ENCODE measurements at places on chromosomes 13 and 19. TPM values are rescaled to one million over a fixed set of nuclear protein-coding genes. Genes with fewer than 3 reads are reported as not detected.
A peak's percentile ranks its signal among the peaks of the same experiment; 100 is the strongest.

The PRRG2 gene
- total RNA-seq = 0.39 TPM

The IRS2 gene
- total RNA-seq = 60.9 TPM

The PSG2 gene
- total RNA-seq = not detected

The ZNF155 gene
- 5.1 TPM for total RNA-seq

The ZIC2 gene
- total RNA-seq = not detected

The KCNK6 gene
- 2.5 TPM for total RNA-seq

The GGN gene
- not detected for total RNA-seq

DNA sequence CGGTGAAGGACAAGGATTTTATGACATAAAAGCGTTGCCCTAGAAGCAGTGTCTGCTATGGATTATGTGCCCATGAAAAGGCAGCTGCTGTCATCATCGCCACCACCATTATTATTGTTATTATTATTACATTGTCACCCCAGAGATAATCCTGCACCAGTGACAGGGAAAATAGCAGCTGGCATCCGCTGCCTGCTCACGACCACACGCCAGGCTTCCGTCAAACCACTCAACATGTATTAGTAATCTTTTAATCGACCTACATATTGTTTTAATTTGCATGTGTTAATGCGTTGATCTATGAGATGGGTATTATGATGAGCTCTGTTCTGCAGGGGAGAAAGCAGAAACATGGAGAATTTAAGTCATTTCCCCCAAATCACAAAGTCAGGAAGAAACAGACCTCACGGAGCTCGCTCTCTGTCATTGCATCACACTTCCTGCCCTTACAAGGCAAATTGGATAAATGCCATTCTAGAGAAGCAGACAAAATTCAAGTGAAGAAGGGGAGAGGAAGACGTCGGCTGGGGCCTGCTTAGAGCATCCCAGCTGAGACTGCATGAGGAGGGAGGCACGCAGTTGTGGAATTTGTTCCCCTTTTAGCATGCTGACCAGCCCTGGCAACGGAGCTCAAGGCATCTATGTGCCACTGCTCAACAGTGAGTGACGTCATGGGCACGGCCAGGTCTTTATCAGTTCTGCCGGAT is at the start of gene FFAR3:
FFAR3 (plus strand) TSS at position 594 of the 707 bp plus-strand sequence. CDS start 431 bp downstream, outside the sequence.
- no peak for DNase-seq

DNA sequence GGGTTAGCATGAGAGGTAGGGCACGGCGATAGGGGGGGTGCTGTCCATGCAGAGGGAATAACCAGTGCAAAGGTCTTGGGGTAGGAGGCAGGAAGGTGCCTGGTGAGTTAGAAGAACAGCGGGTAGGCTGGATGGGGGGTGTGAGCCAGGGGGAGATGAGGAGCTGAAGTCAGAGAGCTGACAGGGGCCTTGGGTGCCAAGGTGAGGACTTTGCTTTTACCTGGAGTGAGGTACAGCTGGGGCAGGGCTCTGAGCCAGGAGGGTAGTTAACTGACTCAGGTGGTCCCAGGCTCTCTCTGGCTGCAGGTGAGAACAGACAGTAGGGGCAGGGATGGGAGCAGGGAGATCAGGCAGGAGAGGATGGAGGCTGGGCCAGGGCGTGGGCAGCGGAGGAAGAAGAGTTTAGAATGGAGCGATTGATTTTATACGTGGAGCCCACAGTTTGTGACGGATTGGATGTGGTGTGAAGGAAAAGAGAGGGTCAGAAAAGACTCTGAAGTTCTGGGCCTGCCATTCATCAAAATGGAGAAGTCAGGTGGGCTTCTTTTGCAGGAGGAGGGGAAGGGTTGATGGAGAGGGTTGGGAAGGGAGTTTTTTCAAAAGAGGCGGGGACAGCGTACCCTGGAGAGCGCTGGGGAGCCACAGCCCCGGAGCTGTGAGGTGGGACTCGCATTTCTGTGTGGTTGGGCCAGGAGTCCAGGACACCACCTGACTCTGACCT is 1.2 kb upstream of the GRAMD1A start:
- no peak for DNase-seq

GRCh38 chr13:38417727-38418126 is 68.1 kb downstream of the UFM1 start:
- peak; percentile 3 for DNase-seq

DNA sequence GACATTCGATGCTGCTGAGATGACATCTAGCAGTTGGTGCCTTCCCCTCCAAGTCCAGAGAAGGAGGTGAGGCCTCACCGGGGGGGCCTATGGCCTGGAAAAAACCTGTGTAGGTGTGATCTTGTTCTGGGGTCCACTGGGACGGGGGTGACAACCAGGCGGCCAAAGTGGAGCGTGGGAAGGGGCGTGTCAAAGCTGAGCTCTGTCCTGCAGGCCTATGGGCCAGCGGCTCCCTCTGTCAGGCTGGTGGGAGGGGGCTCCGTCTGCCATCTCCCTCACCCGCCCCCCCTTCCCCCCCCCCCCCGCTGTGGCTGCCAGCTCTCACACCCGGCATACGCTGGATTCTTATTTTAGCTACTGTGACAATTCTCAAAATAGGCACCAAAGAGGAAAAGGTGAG is 56.7 kb upstream of the UQCRFS1 start:
- DNase-seq = no peak

DNA sequence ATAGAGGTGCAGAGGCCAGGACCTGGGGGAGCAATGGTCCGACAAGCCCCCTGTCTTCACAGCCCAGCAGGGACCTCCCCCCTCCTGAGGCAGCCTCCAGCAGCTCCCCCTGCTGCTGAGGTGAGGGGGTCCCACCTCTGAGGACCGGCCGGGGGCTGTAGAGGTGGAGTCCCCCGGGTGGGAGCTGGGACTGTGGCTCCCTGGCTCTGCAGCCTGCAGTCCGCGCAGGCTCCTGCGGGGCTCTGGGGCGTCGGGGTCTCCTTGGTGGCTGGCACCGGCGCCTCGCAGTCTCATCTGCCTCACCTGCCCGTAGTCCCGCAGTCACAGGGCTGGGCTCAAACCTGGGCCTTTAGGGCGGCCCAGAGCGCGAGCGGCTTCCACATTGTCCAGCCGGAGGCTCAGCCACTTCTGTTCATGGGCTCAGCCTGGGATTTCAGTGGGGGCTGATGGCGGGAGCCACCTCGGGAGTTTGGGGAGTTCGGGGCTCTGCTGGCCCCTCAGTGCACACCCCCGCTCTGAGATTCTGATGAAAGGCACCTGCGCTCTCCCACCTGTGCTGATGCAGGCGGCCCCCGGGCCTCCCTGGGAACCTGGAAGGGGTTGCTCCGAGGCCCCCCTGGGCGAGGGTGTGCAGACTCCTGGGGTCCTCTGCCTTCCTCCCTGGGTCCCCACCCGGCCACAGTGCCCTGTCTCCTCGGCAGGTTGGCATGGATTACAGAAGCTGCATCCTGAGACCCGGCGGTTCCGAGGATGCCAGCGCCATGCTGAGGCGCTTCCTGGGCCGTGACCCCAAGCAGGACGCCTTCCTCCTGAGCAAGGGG is 7.0 kb upstream of the ZNF554 start:
- no peak for DNase-seq

- DNase-seq = no peak
These were observed 50.2 kb downstream of the LRCH1 start for GRCh38 chr13:46603165-46603603.

- DNase-seq = no peak
These were observed 18.8 kb downstream of the HPN start for GRCh38 chr19:35060160-35060855.

- DNase-seq = no peak
These were observed 8.2 kb downstream of the TMEM59L start for GRCh38 chr19:18620902-18621301.

GRCh38 chr19:3949997-3950859 is 17.4 kb downstream of the NMRK2 start:
- no peak for DNase-seq

DNA sequence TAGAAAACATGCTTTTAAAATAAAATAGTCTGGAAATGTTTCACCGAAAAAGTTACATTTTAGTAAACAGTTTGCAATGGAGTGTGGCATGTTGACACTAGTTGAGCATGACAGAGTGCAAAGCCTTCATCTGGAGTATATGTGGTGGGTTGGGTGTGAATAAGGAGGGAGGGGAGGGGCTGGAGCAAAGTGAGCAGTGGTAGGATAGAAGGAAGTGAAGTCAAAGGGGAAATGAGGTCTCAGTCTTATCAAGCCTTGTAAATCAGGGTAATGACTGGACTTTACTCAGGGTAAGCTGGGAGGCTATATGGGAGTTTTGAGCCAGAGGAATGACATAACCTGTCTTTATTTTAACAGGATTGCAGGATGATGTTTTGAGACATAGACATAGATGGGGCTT is 222.8 kb downstream of the PCDH20 start:
- no peak for DNase-seq

DNA sequence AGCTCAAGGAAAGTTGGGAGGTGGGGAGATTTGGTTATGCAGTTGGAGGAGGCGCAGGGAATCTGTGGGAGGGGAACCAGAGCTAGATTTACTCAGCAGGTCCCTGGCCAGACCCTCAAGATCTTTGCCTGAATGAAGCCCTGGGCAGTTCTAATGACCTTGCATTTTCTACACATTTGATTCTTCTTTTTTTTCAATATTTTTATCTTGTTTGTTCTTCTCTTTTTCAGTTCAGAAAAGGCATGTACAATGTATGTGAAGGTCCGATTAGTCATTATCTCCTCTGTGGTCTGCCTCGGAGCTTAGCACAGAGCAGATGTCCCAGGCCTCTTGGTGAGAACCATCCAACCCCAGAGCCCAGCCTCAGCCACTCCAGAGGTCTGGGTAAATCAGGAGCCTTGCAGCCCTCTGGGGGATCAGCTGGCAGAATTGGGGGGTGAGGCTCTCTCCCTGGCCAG is 24.2 kb downstream of the SERP2 start:
- DNase-seq = no peak

DNA sequence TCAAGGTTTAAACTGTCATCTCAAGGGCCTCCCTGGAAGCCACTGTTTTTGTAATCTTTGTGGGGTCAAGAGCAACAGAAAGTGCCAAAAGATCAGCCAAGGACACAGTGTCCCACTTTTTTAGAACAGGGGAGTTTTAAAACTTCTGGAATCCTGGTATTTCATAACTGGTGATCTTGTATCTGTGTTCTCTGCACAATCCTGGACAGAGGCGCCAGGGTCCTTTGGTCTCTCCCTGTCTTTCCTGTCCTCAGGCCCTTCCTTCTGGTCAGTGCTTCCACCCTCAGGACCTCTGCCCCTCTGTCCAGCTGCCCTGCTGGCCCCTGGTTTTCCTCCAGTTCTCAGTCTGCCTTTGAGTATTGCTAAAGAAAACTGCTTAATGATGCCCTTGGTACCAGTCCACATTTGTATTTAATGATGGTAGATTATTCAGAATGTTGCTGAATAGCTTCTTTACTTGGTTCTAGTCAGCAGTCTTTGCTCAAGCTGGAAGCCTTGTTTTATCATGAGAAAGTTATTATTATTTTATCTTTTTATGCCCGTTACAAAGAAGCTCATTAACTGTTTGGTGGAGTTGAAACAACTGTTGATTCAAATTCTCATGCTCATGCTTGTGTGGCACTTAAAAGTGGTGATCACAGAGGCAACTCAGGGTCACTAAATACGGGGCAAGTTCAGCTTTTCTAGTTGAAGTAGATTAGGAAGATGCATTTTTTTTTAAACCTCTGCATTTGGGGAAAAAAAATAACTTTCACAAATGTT is 47.5 kb downstream of the WASF3 start:
- DNase-seq = no peak

DNA sequence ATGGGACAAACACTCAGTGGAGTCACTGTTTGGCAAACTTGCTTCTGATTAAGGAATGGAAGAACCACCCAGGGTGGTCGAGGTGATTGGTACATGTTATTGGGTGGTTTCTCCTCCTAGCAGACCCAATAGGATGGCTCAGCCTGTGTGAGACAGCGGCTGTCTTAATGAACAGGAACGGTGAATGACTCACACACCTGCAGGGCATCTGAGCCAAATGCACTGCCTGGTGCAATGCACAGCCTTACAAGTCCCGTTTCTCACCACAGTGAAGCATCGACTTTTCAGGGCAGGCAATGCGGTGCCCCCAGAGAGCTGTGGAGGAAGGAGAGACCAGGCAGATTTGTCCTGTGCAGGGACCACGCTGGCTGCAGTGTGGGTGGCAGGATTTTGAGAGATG is 238.5 kb downstream of the FGF9 start:
- no peak for DNase-seq

DNA sequence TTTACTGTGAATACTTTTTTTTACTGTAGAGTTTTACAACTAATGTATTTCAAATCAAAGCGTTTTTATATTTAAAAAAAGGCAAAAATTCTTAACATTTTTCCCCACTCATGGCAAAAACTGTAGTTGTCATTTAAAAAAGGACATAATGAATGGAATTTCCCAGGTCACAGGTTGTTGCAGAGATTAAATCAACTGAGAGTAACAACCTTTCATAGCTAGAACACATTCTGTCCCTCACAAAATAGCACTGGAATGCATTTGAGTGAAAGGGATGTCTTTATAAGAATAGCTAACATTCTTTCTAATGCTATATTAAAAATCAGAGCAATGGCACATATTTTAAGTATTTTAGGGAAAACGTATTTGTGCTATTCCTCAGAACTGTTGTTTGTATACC is 1393.3 kb upstream of the ATXN8OS start:
- no peak for DNase-seq

GRCh38 chr19:15266683-15267082 is 34.4 kb upstream of the EPHX3 start:
- no peak for DNase-seq

- DNase-seq = peak; percentile 83
These were observed 27.7 kb downstream of the MEIS3 start for GRCh38 chr19:47391510-47392223.

GRCh38 chr13:34647379-34648150 is 294.5 kb upstream of the NBEA start:
- no peak for DNase-seq

DNA sequence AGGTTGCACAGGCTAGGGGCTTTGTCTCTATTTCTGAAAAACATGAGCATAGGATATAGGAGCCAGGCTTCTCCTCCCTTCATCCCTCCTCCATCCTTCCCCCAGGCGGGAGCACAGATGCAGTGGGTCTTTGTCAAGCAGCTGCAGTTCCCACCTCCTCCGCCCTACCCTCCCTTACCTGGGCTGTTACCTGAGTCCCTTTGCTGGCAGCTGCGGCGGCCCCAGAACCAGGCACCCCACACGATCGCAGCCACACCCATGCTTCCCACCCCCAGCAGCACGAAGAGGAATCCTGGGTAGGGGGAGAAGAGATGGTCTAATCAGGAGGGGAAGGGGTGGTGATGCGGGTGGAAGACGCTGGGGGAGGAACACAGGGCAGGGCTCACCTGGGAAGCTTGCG is 7.8 kb downstream of the TMIGD2 start:
- no peak for DNase-seq

DNA sequence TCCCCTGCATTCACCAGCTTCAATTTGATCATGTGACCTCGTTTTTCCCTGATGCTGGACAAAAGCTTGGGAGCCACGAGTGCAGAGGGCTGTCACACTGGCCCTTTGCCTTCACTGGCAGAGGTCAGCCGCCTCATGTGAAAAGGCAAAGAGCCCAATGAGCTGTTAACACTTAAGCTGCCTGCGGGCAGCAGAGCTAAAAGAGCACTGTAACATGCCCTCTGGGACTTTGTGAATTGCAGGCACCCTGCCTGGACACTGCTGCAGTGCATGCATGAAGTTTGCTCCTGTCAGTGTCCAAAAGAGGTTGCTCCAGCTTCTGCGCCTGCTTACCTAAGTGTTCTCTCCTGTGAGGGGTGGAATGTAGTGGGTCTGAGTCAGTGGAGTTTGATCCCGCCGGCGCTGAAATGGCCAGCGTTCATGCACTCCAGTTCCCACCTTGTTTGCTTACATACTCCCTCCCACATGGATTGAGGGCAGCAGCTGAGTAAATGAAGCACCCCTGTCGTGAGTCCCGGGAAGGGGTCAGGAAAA is 193.7 kb downstream of the RFC3 start:
- no peak for DNase-seq
